ENCODE measurements at places on chromosomes 12 and 14. TPM values are rescaled to one million over a fixed set of nuclear protein-coding genes. Genes with fewer than 3 reads are reported as not detected.

GRCh38 chr12:49588281-49588680 lies 17.2 kb downstream of the FAM186B start:
- H3K4me3 ChIP-seq: no peak overlapping the region
- no peak for DNase-seq
- no peak overlapping the region for H3K27ac ChIP-seq
- H3K36me3 ChIP-seq: peaks cover 12% of the 10 kb centered on the region

DNA sequence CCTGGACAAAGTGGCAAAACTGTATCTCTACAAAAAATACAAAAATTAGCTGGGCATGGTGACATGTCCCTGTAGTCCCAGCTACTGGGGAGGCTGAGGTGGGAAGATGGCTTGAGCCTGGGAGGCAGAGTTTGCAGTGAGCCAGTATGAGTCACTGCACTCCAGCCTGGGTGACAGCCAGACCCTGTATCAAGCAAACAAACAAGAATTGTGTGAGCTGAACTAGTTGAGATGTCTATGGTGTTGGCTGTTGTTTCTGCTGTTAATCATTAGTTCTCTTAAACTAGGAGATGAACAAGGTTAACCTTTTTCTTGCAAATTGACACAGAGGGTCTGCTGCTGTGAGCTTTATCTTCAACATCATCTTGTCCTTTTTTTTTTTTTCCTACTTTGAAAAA lies 23.6 kb downstream of the RASSF3 start:
- H3K27ac ChIP-seq: no peak overlapping the region
- no peaks in the 10 kb centered on the region for H3K27me3 ChIP-seq
- H3K4me1 ChIP-seq: peaks cover 33% of the 10 kb centered on the region
- no peak overlapping the region for H3K4me3 ChIP-seq

DNA sequence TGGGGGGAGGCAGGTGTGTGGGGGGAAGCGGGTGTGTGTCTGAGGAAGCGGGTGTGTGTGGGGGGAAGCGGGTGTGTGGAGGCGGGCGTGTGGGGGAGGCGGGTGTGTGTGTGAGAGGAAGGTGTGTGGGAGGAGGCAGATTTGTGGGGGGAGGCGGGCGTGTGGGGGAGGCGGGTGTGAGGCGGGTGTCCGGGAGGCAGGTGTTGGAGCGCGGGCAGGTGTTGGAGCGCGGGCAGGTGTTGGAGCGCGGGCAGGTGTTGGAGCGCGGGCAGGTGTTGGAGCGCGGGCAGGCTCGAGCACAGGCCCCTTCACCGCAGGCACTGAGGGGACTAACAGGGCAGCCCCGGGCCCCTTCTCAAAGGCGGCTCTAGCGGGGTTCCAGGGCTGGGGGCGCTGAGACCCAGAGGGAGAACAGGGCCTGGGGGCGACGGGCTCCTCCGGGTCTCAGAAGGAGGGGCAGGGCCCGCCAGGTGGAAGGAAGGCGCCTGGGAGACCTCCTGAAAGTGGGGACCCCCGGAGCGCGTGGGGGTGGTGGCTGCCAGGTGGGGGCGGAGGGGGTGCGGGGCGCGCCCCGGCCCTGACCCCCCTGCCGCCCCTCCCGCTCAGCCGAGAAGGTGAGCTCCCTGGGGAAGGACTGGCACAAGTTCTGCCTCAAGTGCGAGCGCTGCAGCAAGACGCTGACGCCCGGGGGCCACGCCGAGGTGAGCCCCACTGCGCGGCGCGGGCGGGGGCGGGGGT lies 3.2 kb downstream of the CRIP2 start:
- H3K4me3 ChIP-seq: no peak overlapping the region
- peaks cover 21% of the 10 kb centered on the region for H3K4me1 ChIP-seq
- H3K27ac ChIP-seq: no peak overlapping the region
- no peak for DNase-seq
- no peaks in the 10 kb centered on the region for H3K36me3 ChIP-seq

GRCh38 chr12:110271015-110271414 lies 10.0 kb upstream of the ATP2A2 start:
- H3K4me1 ChIP-seq: peaks cover 48% of the 10 kb centered on the region
- H3K27ac ChIP-seq: peak overlapping the region; percentile 89
- no peaks in the 10 kb centered on the region for H3K36me3 ChIP-seq
- no peak for DNase-seq

Gene KNTC1
- total RNA-seq: 85.1 TPM
